ENCODE measurements at places on chromosomes 1 and 21.
A peak's percentile ranks its signal among the peaks of the same experiment; 100 is the strongest.

DNA sequence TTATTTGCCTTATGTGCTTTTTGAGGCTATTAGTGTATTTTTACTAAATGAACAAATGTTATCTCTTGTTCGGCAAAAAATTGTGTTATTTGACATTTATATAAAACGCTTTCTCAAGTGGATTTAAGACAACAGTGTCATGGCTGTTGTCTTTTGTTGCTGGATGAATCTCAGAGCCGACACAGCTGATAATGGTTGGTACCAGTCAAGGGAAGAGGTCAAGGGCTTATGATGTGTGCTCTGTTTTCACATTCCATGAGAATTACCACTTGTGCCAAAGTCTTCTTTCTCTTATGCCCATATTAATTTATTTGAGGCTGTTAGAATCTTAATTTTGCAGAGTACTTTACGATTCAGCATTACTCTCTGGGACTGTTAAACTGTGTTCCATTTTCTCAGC lies 17.9 kb upstream of the CD101 start:
- no peak for DNase-seq

GRCh38 chr1:224133741-224134299 lies 19.9 kb downstream of the FBXO28 start:
- DNase-seq = no peak

- peak; percentile 26 for DNase-seq
These were observed 71.2 kb downstream of the VWA5B1 start for GRCh38 chr1:20361805-20362381.

DNA sequence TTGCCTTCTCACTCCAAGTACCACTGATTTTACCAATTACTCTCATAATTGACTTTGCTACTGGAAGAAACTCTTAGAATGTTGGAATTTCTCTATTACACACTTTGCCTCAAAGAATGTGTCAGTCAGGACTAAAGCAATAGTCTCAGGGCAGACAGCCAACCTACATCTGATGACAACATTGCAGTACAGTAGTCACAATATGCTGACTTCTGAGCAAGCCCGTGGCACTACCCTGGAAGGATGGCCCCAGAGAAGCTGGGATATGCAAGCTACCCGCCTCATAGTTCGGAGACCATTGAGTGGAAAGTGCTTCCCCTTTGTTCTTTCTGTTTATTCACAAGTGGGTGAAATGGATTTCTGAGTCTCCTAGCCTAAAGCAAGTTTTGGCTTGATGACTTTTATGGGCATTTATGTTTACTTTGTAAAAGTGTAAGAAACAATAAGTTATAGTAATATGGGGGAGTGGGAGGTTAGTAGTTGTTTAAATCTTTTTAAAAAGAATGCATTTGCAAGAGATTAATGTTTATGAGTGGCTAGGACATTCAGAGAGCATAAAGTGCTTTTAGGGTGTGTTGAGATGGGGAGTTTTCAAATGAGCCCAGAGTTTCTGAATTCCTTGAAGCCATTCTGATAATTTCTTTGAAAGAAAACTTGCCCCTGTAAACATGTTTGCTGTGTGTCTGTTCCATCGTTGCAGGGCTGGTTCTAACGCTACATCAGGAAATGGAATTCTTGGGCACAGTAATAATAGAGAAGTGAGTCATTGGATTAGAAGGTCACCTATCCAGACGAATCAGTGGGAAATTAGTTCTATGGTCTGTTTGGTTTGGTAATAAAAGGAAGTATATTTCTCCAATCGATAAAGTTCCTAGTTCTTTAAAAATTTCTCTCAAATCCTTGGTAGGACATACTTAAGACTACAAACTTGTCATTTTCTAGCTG lies 63.8 kb downstream of the LMO4 start:
- no peak for DNase-seq

DNA sequence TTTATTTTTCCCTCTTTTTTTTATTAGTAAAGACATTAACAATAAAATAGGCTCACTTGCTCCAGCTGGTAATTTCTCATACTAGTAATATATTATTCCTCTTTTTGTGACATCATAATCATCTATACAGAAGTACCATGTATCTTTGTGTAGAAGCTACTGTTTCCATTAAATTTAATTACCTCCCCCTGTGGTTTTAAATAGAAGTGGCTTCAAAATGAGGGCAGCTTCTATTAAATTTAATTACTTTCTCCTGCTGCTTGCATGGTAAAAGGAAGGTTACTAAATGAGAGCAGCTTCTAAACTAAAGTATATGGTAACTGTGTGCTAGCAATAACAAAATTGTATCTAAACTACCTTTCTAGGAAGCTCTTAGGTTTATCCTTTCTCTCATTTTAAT lies 94.0 kb downstream of the DPYD start:
- no peak for DNase-seq

- no peak for DNase-seq
These were observed 145.1 kb upstream of the EDN2 start for GRCh38 chr1:41629571-41629970.

DNA sequence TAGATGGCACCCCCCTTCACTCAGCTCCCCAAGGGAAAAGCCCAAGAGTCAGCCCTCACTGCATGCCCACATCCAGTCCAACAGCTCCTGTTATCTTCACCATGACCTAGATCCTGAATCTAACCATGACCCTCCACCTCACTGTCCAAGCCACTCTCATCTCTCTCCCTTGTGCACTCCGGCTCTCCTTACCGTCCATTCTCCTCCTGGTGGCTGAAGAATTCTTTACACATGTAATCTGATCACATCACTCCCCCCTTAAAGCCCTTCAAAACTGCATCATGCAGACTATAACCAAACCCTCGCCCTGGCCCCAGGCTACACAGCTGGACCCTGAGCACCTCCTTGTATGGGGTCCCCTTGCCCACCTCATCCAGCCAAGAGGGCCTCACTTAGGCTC lies 14.0 kb upstream of the PAQR7 start:
- DNase-seq = no peak

DNA sequence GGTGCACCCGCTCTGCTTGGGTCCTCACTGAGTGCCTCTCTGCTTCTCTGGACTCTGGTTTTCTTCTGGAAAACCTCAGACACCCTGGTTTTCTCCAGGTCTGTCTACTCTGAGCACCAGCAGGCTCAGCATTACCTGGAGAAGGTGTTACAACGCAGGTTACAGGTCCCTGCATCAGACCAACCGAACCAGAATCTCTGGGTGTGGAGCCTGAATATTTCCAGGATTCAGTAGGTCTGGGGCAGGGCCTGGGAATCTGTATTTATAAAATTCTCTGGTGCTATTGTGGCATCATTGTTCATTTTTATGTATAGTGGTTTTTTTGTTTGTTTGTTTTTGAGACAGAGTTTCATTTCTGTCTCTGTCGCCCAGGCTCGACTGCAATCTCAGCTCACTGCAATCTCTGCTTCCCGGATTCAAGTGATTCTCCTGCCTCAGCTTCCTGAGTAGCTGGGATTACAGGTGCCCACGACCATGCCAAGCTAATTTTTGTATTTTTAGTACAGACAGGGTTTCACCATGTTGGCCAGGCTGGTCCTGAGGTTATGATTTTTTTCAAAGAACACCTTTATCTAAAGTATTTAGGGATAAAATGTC lies 1.5 kb upstream of the SLC30A2 start:
- DNase-seq = no peak

GRCh38 chr1:172719066-172719627 lies 60.2 kb downstream of the FASLG start:
- DNase-seq = no peak

GRCh38 chr1:241724741-241725356 lies 72.8 kb downstream of the WDR64 start:
- no peak for DNase-seq

DNA sequence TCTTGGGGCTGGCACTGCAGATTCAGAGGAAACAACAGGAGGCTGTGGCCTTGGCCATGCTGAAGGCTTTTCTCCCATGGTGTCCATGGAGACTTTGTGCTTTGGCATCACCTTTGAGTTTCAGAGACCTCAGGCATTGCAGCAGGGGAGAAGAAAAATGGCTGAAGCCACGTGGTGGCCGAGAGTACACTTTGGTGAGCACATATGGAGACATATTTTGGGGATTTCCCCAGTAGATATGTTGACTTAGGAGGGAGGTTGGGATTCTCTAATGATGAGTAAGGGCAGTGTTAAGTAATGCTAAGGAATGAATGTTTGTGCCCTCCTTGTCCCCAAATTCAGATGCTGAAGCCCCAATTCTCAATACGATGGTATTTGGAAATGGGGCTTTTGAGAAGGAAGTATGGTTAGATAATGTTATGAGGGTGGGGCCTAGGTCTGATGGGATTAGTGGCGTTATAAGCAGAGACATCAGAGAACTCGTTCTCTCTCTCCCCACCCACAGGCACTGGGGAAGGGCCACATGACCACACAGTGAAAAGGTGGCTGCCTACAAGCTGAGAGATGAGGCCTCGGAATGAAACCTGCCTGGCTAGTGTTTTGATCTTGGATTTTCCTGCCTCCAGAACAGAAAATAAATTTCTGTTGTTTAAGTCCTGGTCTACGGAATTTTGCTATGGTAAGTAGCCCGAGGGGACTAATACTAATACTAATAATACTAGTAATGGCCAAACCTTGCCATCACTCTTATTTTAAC lies 98.6 kb downstream of the TBX19 start:
- DNase-seq = no peak

GRCh38 chr1:9438431-9439073 lies 100.7 kb upstream of the SLC25A33 start:
- DNase-seq = no peak

GRCh38 chr1:223421676-223422075 lies 28.5 kb downstream of the CCDC185 start:
- DNase-seq = no peak

DNA sequence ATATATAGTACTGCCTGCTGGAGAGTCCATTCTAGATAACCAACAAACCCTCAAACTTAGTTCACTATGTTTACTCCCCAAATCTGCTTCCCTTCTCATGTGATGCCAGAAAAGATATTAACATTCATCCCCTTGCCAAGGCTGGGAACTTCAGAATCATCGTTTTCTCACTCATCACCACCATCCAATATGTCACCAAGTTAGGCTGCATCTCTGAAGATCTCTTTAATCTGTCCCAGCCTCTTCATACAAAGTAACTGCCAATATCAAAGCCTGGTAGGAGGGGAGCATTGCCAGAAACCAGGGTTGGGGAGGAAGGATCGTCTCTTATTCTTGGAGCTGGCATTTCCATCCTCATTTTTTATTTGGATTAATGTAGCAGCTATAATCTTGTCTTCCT lies 71.6 kb downstream of the XCL2 start:
- no peak for DNase-seq

- DNase-seq = no peak
These were observed 75.8 kb downstream of the TRIM33 start for GRCh38 chr1:114435088-114435715.

DNA sequence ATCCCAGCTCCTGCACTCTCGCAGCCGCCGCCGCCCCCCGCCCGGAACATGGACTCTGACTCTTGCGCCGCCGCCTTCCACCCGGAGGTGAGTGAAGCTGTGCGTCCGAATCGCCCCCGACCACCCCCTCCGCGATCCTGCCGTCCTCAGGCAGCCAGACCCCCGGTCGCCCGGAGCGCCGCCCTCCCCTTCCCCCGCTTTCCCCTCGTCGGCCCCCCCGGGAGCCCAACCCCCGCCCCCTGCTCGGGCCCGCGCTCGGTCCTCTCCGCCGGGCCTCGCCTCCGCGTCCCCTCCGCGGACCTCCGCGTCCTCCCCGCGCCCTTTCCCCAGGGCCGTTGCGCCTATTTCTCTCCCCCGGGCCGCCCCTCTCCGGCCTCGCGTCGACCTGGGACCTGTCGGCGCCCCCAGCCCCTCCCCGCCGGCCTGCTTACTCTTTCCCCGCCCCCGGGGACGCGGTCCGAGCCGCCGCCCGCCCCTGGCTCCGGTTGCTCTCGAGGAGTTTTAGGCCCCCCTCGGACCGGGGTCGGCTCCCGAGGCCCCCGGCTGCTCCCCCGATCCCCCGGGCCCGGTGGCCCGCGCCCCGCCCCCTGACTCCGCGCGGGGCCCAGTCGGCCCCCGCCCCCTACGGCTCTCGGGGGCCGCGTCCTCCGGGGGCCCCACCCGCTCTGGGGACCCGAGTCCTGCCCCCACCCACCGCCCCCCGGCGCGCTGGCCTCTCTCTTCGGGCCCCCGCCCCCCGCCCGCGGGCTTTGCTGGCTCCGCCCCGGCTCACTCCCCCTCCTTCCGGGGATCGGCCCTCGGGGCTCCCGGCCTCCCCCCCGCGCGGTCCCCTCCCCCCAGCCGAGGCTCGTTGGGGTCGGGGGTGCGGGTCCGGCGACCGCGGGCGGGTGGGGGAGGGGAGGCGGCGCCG lies 743 bp downstream of the PHF13 start:
- peak; percentile 55 for DNase-seq

GRCh38 chr1:155976062-155976912 lies 2.1 kb downstream of the ARHGEF2 start:
- DNase-seq = peak; percentile 63

DNA sequence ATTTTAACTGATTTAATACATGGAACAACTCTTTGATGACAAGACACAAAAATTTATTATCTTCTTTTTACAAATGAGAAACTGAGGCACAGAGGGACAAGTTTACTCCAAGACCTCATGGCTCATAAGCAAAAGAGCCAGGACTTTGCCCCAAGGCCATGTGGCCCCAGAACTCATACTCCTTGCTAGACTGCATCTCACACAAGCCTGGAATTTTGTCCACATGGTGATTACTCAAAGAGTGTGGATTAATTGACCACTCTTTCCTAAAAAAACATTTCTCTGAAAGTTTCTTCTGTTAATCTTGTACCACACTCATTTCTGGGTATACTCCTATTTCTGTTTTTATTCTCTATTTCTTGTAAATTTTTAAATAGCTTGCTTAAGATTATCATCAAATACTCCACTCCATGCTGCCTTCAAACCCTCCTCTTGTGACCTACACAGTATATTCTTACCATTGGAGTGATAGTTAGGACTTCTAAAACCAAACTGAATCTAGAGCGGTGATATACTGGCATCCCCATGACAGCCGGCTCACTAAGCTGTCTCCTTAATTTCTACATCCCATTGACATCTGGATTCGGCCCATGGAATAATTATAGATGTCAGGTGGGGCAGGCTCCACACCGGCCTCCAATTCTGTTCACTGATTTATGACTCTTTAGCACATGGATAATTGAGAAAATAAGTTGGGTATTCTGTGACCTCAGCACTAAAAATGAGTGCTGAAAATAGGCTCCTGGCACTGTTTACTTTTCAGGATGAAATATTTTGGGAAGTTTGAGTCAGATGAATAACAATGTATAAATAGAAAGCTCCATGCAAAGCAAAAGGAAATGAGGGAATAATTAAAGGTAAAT lies 16.1 kb downstream of the RGS4 start:
- DNase-seq = no peak

GRCh38 chr1:117828201-117828600 lies 101.2 kb downstream of the GDAP2 start:
- no peak for DNase-seq

GRCh38 chr1:67557696-67558448 lies 127.1 kb upstream of the GADD45A start:
- DNase-seq = no peak

DNA sequence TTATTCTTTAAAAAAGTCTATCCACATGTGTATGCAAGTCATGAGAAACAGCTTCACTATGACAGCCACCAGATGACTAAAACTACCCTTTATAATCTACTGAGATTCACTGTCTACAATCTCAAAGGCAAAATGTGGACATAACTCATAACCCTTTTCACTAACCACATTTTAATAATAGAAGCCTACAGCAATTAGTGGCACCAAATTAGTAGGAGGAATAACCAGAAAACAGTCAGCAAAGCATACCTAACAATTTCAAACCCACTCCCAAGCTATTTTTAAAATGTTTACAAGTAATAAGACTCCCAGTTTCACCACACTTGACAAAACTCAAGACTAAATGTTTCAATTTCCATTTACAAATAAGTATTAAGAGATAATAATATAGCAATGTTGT lies 442.9 kb downstream of the PTPRC start:
- no peak for DNase-seq
